Bronchial epithelial cell (primary cell): ENCODE measurements at places on chromosomes 2 and 18.
A peak's percentile ranks its signal among the peaks of the same experiment; 100 is the strongest.

DNA sequence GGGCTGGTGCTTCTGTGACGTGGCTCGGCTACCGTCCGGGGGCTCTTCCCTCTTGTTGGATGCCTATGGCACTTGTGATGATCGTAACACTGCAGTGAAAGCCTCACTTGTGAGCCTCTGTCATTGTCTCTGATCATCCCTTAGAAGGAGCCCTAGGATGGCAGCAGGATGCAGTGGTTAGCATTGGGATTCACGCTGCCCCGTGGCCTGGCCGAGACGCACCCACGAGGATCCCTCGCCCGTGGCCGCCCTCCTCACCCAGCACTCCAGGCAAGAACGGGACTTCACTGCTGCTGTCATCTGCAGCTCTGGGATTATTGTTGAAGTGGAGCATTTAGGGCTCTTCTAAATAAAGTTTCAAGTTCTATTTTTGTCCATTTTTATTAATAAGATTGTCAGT, 46.8 kb upstream of the CTDP1 start:
- DNase-seq = no peak

- DNase-seq = no peak
Measured at GRCh38 chr2:130374587-130375290, 18.9 kb downstream of the PTPN18 start.

GRCh38 chr2:38181806-38182491, 106.0 kb upstream of the CYP1B1 start:
- no peak for DNase-seq

DNA sequence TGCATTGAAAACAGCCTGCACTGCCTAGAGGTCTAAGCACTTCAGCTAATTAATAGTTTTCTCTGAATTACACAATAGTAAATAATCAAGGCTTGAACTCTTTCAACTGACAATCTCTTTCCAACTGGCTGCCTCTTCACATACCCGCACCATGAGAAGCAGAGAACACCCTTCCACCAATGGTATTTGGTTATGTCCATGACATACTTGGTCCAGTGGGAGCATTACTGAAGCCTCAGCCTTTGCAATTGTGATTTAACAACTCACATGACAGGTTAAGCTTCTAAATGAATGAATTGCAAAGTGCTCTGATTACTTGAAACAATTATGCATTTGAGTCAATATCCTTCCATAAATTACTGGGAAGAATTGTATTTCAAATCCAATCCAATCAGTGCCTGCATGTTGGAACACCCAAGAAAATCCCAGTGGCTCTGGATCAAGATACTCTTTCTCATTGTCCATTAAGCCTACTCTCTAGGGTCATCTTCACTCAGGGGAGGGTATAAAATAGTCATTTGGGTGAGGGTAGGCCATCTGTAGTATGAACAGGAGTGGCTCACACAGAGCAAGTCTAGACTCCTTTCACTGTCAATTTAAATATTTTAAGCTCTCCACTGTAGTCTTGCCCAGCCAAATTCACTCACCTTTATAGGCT, 101.1 kb downstream of the HS1BP3 start:
- DNase-seq = no peak

- DNase-seq = no peak
Measured at GRCh38 chr18:2641638-2642037, 13.9 kb upstream of the SMCHD1 start.

GRCh38 chr2:233141901-233142300, 81.8 kb downstream of the INPP5D start:
- no peak for DNase-seq

GRCh38 chr2:81195017-81195773, 890.6 kb upstream of the LRRTM1 start:
- no peak for DNase-seq

GRCh38 chr2:170339322-170339721, 161.4 kb downstream of the MYO3B start:
- DNase-seq = no peak

- peak; percentile 97 for DNase-seq
Measured at GRCh38 chr18:23115683-23116096, 19.6 kb upstream of the CABLES1 start.

DNA sequence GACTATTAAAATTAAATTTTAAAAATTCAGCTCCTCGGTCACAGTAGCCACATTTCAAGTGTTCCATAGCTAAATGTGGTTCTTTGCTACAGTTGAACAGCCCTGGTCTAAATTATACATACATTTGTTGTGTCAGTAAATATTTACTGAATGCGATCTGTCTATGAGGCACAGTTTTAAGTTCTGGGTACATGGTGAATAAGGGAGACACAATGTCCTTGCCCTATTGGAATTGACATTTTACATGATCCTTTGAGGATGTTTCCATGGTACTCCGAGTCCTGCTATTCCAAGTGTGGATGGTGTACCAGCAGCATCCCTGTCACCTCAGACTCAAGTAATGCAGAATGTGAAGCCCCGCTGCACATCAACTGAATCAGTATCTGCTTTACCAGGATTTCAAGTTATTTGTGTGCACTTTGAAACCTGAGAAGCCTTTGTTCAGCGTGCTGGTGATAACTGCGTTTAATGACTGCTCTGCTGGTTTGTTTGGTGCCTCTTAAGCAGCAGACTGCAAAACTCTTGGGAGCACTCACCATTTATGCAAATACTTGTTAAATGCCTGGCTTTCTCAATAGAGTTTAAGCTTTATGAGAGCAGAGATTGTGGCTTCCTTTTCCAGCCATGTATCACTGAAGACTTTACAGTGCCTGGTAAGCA, 1.5 kb downstream of the GALNT1 start:
- peak; percentile 35 for DNase-seq

- DNase-seq = peak; percentile 44
Measured at GRCh38 chr18:53817976-53818950, 406.2 kb downstream of the MBD2 start.

DNA sequence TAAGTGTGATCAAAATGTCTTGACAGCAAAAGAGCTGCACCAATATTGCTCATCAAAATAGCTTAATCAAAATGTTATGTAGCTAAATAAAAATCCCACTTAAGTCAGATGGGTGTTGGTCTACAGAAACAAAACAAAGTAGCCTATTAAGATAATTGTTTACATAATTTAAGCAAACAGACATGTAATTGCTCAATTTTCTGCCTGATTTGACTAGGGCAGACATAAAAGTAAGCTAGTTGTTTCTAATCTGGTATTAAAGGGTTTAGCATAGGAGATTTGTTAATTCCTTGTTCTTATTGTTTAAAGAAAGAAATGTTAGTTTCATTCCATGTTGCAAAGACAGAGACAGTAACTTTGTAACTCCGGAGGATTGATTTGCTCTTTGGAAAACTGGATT, 11.5 kb upstream of the FEZ2 start:
- DNase-seq = no peak

GRCh38 chr18:74230922-74231714, 60.6 kb downstream of the CYB5A start:
- DNase-seq = peak; percentile 62

- DNase-seq = no peak
Measured at GRCh38 chr2:241432824-241433448, 75.4 kb downstream of the STK25 start.

GRCh38 chr2:28102455-28102874, 211.9 kb downstream of the BABAM2 start:
- DNase-seq = peak; percentile 17

DNA sequence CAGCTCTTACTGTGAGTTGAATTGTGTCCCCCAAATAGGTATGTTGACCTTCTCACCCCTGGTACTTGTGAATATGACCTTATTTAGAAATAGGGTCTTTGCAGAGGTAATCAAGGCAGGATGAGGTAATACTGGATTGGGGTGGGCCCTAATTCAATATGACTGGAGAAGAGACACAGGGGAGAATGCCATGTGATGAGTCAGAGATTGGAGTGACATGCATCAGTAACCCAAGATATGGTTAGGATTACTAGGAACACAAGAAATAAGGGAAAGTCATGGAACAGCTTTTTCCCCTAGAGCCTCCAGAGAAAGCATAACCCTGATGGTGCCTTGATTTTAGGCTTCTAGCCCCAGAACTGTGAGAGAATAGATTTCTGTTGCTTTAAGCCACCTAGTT, 37.0 kb upstream of the ATP5MC3 start:
- no peak for DNase-seq

- peak; percentile 75 for DNase-seq
Measured at GRCh38 chr18:9025091-9025838, 77.2 kb upstream of the NDUFV2 start.

- DNase-seq = no peak
Measured at GRCh38 chr2:20570249-20570648, 80.6 kb downstream of the HS1BP3 start.

- DNase-seq = no peak
Measured at GRCh38 chr18:75915941-75916623, 488.6 kb upstream of the SMIM21 start.

DNA sequence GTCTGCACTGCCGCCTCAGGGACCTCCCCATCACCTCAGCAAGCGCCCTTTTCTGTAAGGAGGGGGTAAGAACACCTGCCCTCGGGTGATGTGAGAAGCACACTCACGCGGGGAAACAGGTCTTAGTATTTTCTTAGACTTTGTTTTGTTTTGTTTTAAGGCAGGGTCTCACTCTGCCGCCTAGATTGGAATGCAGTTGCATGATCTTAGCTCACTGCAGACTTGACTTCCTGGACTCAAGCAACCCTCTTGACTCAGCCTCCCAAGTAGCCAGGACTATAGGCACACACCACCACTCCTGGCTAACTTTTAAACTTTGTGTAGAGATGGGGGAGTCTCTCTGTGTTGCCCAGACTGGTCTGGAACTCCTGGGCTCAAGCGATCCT, 37.1 kb downstream of the RAMP1 start:
- DNase-seq = peak; percentile 28

- DNase-seq = no peak
Measured at GRCh38 chr18:37552286-37552685, 13.3 kb downstream of the CELF4 start.

DNA sequence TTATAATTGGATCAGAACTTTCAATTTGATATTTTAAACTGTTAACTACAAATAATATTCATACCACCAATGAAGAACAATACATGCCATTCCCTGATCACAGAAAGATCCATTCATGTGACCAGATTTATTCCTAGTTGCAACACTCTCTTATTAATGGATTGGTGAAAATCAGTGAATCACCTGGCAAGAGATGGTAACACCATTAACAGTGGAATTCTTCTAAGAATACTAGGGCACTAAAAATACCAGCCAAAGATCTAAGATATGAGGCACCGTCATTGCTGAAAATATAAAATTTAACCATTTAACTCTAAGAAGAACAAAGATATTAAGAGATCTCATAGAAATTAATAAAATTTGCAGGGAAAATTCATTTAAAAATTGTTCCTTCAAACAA, 58.1 kb downstream of the MAP4K3 start:
- DNase-seq = no peak

GRCh38 chr2:44943693-44944101, 2.2 kb downstream of the SIX3 start:
- no peak for DNase-seq

DNA sequence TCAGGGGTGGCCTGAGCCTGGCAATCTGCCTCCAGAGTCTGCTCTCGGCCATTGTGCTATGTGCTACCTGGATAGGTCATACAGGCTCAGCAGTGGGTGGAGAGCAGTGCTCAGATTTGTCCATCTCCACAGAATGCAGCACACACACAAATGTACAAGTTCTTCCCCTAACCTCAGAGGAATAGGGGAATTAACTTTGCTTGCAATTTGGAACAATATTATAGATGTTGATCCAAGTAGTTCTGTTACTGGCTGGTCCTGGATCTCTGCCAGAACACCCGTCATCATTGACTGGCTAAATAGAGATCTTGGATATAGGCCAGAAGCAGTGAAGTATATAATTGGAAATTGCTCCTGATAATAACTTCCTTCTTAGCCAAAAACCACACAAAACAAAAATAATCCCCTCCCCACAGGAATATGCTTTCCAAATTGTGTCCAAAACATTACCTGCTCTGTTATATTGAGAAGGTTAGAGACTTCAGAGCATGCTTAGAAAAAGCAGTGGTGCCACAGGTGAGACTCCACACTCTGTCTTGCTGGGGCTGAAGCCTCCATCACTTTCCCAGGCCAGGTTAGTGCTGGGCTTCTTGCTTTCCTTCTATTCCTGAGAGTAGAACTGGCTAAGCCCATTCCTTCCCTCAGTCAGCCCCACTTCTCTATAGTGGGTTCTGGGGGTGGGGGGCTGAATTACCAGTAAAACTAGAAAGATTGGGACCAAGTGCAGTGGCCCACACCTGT, 38.8 kb downstream of the NCAPH start:
- peak; percentile 59 for DNase-seq

GRCh38 chr18:12628706-12629702, 28.9 kb downstream of the SPIRE1 start:
- DNase-seq = peak; percentile 84

DNA sequence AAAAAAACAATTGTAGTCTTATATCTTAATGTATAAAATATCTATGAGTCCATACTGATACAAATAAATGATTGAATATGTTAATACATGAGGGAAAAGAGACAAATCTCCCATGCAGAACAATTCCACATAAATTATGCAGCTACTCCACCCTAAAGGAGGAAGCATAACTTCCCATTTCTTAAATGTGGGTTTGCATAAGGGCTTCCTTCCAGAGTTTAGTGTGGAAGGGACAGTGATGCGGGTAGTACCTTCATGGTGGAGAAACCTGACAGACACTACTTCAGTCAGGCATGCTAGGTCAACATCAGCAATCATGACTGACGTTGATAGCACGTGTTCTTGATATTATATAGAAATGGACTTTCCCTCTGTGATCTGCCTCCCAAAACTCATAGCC, 146.9 kb upstream of the STON1 start:
- DNase-seq = no peak

DNA sequence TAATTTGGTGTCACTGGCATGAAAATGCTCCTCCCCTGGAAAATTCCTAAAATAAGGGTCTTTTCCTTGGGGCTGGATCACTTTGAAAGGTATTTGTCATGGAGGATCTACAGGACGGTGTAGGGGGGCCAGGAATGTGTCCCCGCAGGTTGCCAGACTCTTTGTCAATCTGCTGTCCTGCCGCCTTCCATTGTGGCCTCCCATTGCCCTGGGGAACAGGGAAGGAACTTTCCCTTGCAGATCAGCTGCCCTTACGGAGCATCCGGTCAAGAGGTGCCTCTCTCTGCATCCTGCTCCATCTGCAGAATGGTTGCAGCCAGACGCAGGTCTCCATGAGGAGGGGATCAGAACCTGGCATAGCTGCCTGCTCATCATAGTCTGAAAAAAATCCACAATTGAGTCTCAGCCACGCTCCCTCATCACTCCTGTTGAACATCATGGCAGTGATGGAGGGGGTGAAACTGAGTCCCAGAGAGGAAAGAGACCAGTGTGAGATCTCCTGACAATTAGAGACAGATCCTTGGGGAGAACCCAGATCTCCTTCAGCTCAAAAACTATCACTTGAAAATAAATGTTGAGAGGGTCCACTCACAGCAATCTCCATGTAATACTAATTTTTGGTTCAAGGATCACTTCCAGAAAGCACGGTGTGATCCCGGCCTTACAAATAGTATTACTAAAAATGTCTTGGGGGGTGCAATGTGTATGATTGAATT, 244.8 kb downstream of the MYCN start:
- DNase-seq = no peak

GRCh38 chr2:175769200-175769599, 232.9 kb downstream of the LNPK start:
- DNase-seq = peak; percentile 28
